Stimulated activated CD4-positive, alpha-beta T cell treated with anti-CD3 and anti-CD28 coated beads, Interleukin-2, amount 100 ng/mL, for 4 hours (primary cell): ENCODE measurements at places on chromosomes 5 and 9.

- DNase-seq: no peak
Measured at GRCh38 chr9:109624896-109625295, 126.8 kb upstream of the PTPN3 start.

DNA sequence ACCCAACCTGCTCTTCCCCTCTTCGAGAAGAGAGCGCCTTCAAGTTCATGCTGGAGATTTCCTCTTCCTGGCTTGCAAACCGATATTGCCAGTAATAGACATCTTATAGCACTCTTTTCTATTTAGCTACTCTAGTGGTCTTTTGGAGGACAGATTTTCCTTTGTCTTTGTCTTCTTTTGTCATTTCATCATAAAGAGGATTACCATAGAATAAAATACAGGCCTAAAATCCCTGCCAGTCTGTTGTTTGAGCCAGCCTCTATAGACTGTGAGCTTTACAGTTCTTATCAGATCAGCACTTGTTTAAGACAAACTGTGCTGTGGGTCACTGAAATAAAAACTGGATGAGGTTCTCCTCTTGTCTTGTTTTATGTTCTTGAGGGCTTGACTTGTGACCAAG, 802.8 kb downstream of the NR2F1-AS1 start:
- DNase-seq: no peak

GRCh38 chr5:29161399-29162291, 2031.8 kb upstream of the CDH6 start:
- no peak for DNase-seq

- no peak for DNase-seq
Measured at GRCh38 chr5:61256474-61256873, 75.6 kb upstream of the ZSWIM6 start.

DNA sequence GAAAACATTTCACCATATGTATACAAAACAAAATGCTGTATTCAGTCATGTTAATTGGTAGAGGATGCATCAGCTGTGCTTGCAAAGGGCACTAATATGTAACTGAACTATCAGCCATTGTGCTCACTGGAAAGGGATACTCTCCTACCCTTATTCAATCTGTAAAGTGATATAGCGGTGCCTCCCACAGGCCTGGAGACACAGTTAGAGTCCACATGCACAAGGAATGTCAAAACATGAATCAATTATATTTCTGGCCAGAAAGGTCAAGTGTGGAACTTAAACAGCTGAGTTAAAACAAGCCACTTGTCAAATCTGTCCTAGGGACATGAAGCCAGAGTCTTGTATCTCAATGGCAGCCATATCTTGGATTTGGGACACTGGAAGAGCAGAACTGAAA, 71.2 kb upstream of the IZUMO3 start:
- DNase-seq: no peak

- no peak for DNase-seq
Measured at GRCh38 chr9:34652602-34653000, 616 bp downstream of the IL11RA start.

DNA sequence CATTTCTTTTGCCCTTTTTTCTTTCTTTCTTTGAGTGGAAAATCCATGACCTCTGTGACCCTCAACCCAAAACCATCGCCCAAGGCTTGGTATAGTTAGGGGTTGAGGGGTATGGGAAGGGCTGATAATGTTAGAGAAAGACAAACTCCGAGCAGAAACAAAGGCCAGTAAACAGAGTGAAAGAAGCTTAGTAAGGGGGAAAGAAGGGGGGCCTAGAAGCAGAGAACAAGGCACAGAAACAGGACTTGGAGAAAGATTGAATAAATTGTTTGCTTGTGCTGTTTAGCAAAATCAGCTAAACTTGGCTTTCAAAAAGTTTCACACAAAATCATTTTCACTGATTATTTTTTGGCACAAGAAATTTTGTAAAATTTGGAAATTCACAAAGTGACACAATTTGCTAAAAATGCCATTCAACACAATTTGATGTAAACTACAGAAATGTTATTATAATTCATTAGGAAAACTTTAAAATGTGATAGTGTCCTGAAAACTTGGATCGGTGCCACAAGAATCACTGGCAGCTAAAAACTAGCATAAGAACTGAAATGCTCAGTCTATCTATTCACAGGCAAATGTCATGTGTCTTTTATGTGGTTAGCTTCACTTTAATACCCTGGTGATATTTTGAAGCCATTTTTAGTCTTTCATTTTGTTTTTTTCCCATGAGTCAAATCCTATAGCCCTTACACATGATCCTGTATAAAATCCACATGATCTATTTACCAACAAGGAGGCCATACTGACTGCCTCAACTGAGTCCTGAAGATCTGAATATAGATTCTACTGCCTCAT, 276.4 kb downstream of the NR2F1-AS1 start:
- no peak for DNase-seq

DNA sequence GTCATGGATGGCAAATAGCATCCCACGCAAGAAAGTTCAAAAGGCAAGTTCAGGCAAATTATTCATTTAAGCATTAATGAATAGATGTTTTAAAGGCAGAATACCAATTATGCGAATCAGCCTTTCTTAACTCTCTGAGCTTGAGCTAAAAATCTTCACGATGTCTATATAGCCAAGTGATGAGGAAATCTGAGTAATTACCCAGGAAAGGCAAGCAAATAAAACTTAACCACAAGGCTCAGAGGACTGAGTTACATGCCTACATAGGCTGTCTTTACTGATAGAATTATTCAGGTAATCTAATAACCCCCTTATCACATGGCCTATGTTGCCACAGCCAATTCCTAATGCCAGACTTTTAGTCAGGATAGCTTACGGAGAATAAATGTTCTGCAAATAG, 120.8 kb upstream of the MTAP start:
- no peak for DNase-seq

- DNase-seq: no peak
Measured at GRCh38 chr9:115520646-115521045, 402.7 kb upstream of the TNC start.

GRCh38 chr9:121498487-121499176, 1.0 kb downstream of the GGTA1 start:
- no peak for DNase-seq

DNA sequence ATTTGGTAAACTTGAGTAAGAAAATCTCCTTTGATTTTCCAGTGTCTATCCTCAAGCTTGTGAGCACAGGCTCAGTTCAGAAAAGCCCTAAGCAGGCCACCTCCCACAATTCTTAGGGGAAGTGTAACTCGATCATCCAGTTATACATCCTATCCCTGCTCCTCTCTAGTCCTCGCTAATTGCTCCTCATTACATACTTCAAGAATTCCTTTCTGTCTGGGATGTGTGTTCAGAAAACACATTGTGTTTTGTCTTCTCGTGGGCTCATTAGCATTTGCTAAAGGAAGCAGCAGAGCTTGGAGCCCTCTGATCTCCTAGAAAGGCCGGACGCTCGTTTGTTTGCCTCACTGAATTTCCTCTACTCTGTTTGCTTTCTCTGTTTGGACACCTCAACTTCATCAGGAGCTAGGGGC, 268.2 kb upstream of the RFX3 start:
- DNase-seq: no peak

DNA sequence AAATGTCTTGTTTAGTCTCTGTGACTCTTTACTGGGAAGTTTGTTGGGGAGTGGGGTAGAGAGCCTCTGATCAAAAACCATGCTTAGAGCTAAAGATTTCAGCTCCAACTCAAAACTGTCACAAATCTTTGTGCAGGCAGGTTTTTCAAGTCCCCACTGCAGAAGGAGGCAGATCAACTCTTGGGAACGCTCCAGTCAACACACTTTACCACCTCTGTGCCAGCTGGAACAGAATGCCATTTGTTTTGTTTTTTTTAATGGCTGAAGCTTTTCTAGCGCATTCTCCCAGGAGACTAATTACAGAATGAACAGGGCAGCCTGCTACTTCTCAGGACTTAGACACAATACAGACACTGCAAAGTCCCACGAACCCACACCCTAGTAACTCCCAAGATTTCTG, 17.9 kb upstream of the LHX6 start:
- no peak for DNase-seq

DNA sequence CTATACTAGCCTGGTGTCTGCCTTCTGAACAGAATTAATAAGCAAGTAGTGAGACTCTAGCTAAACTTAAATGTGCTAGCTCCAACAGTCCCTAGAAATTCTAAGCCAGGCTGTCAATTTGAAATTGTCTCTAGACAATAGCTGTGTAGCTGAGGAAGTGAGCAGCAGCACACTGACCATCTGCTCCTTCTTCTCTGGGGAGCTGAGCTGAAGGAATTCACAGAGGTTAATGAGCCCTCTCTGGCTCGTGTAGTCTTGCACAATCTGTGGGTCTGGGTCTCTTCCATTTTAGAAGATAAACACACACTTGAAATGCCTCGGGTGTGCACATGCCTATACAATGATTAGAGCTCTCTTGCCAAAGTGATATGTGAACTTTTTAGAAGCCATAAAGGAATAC, 63.5 kb upstream of the BARX1 start:
- no peak for DNase-seq

GRCh38 chr5:181153814-181154213, 6.4 kb downstream of the OR2V2 start:
- DNase-seq: no peak

- DNase-seq: no peak
Measured at GRCh38 chr9:106936680-106937079, 73.7 kb downstream of the ZNF462 start.

- no peak for DNase-seq
Measured at GRCh38 chr5:59999056-59999455, 105.5 kb upstream of the PDE4D start.

- no peak for DNase-seq
Measured at GRCh38 chr5:152288917-152289595, 116.0 kb downstream of the NMUR2 start.

- no peak for DNase-seq
Measured at GRCh38 chr5:98069876-98070512, 703.5 kb upstream of the RGMB start.

- no peak for DNase-seq
Measured at GRCh38 chr5:149445343-149445738, 66.2 kb upstream of the IL17B start.

- no peak for DNase-seq
Measured at GRCh38 chr9:120846251-120846889, 3.6 kb upstream of the PSMD5 start.

GRCh38 chr9:126650404-126651341, 36.9 kb downstream of the LMX1B start:
- DNase-seq: no peak
